ENCODE measurements at places on chromosomes 2 and 18.

DNA sequence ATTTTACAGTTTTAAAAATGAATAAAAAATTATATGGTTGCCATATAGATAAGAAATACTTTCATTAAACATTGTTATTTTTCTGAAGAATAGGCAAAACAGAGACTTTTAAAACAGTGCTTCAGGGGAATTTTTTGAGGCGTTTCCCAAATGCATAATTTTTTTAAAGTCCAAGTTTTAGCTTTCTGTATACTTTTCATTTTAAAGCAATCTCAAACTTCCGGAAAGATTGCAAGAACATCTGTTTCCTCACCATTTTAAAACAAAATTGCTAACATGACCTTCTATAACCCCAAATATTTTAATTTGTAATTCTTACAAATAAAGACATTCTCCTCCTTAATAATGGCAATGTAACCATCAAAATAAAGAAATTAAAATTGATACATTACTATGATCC is 15.1 kb upstream of the MBD2 start:
- no peak for DNase-seq

- no peak for DNase-seq
Observed at GRCh38 chr2:119523383-119523951, 816 bp downstream of the SCTR start.

DNA sequence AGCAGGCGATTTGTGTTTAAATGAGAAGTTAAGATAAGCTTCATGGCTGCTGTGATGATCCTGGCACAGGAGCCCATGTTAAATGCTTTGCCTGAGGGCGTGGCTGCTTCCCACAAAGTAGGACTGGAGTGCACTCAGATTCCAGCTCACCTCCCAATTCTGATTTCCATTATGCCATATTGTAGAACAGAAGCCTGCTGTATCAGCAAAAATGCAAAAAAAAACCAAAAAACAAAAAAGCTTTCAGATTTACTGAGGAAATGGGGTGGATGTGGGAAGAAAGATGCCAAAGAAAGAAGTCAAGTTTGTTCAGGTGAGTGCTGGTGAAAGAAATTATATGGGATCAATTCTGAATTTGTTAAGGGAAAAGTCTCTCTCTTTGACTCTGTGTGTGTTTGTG is 610.4 kb upstream of the NETO1 start:
- DNase-seq, result no peak

DNA sequence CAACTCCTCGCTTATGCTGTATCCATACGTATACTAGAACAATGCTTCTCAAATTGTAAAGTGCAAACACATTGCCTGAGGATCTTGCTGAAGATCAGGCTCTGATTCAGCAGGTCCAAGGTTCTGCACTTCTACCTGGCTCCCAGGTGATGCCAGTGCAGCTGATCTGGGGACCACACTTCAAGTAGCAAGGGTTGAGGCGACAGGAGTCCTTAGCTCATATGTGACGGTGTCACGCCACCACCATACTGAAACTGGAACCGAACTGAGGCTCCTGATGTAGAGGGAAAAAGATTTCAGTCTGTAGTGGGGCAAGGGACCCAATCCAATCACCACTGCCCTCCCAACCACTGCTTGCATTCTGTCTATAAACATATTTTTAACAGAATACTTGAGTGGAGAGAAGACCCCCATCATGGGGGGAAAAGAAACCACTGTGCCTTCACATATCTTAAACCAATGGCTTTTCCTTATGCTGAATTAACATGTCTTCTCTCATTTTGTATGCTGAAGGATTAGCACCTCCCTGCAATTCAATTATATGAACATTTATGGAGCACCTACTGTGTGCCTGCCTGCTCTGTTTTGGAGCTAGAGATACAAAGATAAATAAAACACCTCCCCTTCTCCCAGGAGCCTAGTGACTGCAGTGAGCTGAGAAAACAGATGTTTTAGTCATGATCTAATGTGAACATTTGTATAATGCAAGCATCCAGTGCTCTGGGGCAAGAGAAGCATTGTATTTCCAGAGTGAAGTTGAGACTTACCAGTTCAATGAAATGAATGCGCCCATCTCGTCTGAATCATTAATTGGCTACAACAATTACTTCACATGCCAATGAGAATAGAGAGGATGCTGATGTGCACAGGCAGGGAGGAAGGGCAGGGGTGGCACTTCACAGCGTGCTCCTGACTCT is 6.6 kb upstream of the ASAP2 start:
- no peak for DNase-seq

GRCh38 chr18:54802178-54802577 is 26.1 kb upstream of the RAB27B start:
- DNase-seq, result no peak

- no peak for DNase-seq
Observed at GRCh38 chr18:75475228-75475627, 47.7 kb upstream of the SMIM21 start.

GRCh38 chr2:169803480-169803879 is 4.8 kb downstream of the SSB start:
- no peak for DNase-seq

DNA sequence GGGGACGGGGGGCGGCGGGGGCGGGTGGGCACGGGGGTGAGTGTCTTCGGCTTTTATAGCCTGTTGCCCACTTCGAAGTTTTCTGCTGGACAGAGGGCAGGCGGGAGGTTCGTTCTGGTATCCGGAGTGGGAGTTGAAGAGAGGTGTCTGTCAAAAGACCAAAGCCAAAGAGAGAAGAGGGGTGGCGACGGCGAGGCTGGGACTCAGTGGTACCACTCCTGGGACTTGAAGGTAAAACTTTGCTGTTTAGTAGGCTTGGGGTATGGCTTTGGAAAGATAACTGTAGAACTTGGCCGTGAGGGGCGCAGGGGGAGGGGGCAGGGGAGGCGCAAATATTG is 215.8 kb upstream of the DTNA start:
- no peak for DNase-seq

GRCh38 chr2:233003658-233004555 is 9.1 kb downstream of the NGEF start:
- no peak for DNase-seq

- no peak for DNase-seq
Observed at GRCh38 chr2:159140070-159140769, 146.3 kb downstream of the WDSUB1 start.

DNA sequence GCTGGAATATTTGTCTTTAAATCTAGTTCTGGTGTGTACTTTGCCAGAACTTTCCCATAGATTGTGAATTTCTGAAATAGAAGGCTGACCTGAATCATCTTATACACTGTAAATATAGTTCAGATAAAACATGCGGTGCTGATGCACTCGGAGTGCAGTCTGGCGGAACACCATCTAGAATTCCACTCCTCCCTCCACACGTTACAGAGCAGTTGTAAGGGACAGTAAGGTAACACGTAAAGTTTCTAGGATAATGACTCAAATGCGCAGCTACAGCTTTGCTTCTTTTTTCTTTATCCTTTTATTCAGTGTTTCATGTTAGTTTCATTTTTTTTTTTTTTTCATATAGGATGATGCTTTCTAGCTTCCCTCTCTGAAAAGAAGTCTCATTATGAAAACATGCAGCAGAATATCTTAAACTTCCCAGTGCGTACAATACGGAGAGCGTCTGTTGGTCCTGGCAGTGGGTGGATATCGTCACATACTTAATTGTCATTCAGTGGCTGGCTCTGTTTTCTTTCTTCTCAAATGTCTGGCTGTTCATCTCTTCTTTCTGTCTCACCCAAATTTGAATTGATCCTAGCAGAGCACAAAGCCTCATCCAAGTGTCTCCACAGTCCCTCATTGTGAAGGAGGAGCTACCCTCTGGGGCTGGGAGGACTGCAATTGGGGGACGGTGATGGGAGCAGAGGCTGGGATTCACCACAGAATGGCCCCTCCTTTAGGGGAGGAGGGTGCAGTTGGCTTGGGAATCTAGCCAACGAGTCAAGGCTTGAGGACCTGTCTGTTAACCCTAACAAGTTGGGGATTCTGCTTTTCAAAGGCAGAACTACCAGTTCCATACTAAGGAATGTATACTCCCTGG is 138.8 kb downstream of the MYT1L start:
- no peak for DNase-seq

DNA sequence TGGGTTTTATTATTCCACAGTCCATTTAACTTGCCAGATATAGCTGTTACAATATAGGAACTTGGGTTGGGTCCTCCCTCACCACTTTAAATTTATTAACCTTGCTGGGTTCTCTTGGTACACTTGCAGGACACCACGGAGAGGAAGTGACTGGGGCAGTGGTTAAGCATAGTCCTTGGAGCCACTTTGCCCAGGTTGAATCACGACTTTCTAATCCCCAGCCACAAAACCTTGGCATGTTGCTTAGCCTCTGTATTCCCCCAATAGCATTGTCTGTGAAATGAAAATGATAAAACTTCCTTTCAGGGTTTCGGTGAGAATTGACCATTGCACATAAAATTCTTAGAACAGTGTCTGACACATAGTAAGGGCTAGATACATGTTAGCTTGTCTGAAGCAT is 221.2 kb downstream of the IRS1 start:
- DNase-seq, result no peak

GRCh38 chr18:79305911-79306310 is 89.8 kb upstream of the NFATC1 start:
- no peak for DNase-seq
